ENCODE measurements at places on chromosomes 5 and 9.

- DNase-seq: no peak
Measured at GRCh38 chr5:137737349-137738131, 1.7 kb upstream of the KLHL3 start.

DNA sequence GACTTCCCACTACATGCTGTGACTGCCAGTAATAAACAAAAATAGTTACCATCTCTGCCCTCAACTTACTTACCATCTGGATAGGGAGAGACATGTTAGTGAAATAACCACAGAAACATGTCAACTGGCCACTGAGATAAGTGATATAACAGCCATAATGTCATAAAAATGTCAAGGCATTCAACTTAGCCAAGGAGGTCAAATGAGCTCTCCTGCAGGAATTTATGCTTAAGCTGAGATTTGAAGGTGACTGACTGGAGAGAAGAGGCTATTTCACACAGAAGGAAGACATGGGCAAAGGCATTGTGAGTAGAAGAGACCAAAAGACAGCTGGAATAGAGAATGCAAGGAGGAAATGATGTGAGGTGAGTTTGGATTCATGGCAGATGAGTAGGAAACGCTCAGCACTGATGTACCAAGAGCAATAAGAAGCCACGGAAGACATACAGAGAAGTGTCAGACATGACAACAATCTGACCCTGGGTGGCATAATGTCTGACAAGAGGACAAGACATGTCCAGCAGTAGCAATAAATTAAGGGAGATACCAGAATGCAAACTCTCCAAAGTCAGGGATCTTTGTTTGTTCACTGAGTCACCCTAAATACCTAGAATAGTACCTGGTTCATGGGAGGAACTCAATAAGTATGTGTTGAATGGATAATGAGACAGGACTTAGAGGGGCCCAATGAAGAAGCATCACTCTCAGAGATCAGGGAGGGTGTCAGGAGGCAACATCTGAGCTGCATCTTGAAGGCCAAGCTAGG is 318.8 kb downstream of the ACTL7B start:
- DNase-seq: no peak

DNA sequence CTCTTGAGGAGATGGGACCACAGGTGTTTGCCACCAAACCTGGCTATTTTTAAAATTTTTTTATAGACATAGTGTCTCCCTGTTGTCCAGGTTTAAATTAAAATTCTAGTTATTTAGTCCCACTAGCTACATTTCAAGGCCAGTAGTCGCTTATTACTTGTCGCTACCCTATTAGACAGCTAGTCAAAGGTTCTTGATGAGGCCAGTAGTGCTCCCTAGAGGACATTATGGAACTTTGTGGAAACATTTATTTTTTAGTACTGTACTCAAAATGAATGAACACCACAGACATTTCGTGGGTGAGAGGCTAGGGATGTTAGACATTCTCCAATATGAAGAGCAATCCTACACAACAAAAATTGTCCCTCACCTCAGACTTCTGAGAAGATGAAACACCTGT is 14.4 kb upstream of the GRXCR2 start:
- no peak for DNase-seq

DNA sequence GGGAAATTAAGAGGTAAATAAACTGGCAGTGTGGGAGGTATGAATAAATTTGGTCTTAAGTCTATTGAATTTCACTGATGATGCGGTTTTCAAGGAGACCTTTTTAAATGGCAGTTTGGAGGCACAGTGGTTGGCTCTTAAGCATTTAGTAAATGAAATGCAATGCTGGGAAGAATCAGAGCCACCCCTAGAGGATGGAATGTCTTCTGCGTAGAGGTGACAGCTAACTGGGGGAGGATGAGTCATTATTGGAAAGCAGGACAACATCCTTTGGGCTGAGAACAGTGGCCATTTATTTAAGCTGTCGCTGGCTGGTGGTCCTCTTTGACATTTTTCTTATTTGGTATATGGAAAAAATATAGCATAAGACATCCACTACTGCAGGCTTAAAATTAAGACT is 163.2 kb downstream of the SH3GL2 start:
- no peak for DNase-seq

DNA sequence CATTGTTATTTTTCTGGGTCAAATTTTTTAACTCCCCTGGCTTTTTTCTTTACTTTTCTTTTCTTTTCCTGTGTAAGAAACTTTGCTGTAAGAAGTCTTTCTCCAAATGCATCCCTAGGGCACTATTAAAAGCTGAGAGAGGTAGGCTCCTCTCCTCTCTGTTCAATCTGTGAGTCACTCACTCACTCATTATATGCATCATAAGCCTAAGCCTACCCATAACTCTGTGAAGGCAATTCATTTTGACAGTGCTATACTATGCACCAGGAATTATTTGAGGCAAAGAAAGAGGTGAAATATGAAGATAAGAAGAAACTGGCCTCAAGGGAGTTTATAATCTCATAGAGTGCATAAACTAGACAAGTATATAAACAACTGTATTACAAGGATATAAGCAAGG is 67.9 kb upstream of the PRR16 start:
- DNase-seq: no peak

- no peak for DNase-seq
Measured at GRCh38 chr9:117400171-117400570, 14.7 kb downstream of the ASTN2 start.

DNA sequence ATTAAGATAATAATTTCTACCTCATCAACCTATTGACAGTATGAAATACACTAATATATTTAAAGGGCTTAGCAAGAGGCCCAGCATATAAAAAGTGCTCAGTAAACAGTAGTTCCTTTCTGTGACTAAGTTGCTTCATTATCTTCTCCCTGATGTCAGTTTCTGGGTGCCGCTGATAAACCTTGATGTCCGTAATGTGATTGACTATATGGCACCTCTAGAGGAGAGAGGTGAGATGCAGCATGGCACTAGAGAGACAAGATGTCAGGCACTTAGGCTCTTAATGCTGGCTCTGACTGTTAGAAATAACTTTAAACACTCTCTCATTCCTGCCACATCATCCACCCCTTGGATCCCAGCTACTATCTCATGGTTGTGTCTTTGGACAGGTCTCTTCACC is 455.9 kb upstream of the KLF4 start:
- DNase-seq: no peak

GRCh38 chr5:54718656-54719055 is 201.1 kb downstream of the SNX18 start:
- no peak for DNase-seq

DNA sequence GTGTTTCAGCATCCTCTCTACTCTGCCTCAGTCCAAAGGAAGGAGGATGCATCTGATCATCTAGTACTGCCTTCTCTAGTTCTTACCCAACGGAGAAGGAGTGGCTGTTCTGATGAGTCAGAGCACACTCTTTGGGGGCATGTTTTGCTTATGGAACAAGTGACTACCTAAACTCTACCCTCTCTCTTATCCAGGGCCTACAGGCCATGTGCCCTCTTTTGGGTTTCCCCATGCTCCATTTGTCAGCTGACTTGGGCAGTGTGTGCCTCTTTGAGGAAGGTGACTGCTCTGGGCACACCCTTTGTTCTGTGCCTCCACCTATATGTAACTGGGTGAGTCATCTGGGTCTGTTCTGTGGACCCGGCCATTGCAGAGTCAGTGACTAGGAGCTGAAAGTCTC is 89.6 kb upstream of the BNC2 start:
- no peak for DNase-seq

DNA sequence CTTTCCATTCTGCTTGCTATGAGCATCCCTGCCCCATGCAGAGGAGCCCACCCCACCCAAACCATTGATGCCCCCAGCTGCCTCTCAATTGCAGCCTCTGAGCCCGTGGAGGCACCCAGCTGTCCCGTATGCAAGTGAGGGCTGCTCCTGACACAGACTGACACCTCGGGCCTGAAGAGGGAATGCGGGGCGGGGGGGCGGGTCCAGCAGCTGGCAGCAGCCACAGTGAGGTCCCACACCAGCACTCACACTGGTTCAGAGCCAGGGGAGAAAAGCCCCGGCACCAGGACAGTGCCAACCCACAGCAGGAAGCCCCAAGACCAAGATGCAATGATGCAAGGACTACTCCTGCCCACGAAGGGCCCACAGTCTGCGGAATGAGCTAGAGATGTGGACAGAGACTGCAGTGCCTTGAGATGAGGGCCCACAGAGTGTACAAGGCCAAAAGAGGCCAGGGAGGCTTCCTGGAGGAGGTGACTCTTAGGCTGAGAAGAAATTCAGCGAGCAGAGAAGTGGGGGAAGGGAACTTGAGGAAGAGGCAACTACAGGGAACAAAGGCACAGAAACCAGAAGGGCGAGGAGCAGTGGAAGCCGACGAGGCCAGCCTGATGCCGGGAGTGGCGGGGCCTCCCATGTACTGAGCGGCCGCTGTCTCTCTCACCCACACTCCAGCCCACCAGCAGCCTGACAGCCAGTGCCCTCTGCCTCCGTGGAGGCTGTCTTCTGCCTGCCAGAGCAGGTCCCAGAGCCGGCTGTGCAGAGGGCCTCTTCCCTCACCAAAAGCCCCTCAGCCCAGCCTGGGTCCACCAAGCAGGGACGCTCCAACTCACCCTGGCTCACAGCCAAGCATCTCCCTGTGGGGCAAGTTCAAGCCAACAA is 9.2 kb downstream of the EEIG1 start:
- no peak for DNase-seq

- peak; percentile 29 for DNase-seq
Measured at GRCh38 chr5:156951359-156951758, 11.7 kb downstream of the TIMD4 start.

DNA sequence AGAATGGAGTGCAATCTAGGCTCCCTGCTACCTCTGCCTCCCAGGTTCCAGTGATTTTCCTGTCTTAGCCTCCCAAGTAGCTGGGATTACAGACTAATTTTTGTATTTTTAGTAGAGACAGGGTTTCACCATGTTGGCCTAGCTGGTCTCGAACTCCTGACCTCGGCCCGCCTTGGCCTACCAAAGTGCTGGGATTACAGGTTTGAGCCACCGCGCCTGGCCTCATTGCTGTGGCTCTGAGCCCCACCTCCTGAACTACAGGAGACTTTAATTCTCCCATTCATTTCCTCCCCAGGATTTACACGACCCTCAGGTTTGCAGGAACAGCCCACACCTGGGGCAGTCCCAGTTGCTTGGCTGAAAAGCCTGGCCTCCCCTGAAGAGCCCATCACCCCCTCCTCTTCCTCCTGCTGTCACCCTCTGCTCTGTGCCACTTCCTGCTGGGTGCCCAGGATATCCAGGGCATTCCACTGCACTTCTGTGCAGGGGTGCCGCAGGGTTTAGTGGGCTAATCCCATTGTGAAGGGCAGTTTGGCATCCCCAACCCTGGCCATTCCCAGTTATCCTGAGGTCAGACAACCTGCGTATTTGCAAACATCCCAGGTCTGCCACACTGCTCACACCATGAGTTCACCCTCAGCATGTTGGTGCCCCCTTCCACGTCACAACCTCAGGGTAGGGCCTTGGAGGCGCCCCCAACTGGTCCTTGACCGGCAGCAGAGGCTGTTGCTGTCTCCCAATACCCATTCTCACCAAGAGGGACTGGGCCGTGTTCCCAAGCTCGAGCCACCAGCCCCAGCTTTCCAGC is 265.0 kb upstream of the IRX4 start:
- no peak for DNase-seq

DNA sequence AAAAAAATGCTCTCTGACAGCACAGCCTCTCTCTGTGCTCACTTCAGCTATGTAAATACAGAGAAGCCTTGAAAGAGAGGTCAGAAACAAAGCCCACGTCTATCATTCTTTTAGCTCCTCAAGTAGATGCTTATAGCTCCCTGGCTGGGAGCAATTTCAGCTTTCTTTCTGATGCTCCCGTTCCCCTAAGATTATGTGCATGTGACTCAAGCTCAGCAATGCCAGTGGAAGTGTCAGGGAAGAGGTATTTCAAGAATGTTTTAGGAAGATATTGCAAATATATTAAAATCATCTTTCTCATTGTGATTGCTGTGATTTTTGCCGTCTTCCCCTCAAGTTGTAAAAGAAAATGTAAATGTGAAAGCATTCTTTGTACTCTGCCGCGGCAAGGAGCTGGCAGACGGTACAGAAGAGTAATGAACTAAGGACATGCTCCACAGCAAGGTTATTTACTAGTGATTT is 1353.7 kb upstream of the ACO1 start:
- no peak for DNase-seq

- DNase-seq: no peak
Measured at GRCh38 chr9:98491828-98492227, 216.9 kb downstream of the GABBR2 start.

DNA sequence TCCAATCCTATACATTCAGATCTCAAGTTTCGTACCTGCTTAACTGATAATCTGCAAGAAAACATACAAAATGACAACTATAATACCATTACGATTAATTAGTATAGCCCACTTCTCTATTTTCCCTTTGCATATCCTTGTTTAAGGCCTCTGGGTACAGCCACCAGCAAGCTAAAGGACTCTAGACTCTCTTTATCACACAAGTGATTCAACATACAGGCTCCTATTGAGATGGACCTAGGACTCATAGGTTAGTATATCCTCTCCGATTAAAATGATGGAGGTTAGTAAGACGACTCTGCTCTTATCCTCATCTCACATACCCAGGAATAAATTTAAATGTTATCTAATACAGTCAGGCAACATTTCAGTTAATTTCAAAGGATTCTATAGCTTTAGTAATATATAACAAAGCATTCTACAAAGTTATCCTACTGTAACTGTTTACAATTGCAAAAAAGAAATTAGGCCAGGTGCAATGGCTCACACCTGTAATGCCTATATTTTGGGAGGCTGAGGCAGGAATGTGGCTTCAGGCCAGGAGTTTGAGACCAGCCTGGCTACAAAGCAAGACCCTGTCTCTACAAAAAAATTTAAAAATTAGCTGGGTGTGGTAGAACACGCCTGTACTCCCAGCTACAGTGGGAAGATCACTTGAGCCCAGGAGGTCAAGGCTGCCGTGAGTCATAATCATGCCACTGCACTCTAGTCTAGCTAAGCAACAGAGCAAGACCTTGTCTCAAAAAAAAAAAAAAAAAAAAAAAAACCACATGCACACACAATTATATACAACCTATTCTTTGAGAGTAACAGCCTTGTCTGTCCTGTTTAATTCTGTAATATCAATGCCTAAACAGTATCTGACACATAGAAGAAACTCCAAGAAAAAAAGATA is 15.4 kb downstream of the HAUS6 start:
- no peak for DNase-seq

GRCh38 chr5:130111746-130112145 is 207.5 kb downstream of the CHSY3 start:
- no peak for DNase-seq

GRCh38 chr5:145619806-145620310 is 215.3 kb downstream of the PRELID2 start:
- DNase-seq: no peak

- no peak for DNase-seq
Measured at GRCh38 chr5:75351139-75351926, 14.3 kb downstream of the HMGCR start.

Measured in CD4-positive, alpha-beta T cell treated with Interleukin-4 for 1 hour (primary cell).